ENCODE measurements at places on chromosomes 11 and 22.

GRCh38 chr11:103987629-103988594 lies 48.5 kb upstream of the DDI1 start:
- no peak for DNase-seq

DNA sequence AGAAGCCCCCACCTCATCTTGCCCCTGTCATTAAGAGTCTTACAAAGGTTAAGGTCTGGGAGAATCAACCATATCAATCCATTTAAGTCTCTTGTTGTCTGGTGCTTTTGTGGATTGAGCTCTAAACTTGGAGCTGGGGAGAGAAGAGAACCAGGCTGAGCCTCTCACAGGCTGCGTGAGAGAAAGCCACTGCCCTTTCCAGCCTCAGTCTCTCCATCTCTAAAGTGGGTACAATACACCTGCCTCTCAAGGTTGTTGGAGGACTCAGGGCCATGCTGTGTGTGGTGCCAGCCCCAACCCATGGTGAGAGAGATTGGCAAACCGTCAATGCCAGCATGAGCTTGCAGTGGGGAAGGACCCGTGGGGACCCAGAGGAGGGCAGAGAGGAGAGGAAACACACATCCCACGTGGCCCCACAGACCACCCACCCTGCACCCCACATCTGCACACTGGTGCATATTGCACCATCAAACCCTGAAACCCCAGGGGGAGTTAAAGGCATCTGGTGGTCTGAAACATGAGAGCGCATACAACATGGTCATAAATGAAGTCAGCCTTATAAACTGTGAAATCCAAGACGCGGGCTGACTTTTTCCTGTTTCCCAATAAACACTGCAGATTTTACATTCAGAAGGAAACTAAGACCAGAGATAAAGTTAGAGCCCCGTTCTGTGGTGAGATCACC lies 27.5 kb upstream of the FBLN1 start:
- no peak for DNase-seq

DNA sequence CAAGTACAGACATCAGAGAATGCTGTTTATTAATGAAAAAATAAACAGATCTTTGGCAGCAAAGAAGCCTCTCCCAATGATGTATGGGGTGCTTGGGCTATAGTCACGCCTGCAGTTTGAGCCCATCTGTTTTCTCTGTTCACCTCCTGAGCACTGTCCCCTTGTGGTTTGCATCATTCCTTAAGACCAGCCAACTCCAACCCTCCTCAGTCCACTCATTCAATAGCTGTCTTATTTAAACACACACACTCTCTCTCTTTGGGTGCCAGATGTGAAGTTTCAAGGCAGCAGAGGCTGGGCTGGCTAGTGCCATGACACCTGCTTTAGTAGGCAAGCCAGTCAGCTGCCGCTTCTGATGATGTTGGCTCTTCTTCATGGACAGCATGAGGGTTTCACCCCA lies 58.1 kb downstream of the POLD3 start:
- no peak for DNase-seq

DNA sequence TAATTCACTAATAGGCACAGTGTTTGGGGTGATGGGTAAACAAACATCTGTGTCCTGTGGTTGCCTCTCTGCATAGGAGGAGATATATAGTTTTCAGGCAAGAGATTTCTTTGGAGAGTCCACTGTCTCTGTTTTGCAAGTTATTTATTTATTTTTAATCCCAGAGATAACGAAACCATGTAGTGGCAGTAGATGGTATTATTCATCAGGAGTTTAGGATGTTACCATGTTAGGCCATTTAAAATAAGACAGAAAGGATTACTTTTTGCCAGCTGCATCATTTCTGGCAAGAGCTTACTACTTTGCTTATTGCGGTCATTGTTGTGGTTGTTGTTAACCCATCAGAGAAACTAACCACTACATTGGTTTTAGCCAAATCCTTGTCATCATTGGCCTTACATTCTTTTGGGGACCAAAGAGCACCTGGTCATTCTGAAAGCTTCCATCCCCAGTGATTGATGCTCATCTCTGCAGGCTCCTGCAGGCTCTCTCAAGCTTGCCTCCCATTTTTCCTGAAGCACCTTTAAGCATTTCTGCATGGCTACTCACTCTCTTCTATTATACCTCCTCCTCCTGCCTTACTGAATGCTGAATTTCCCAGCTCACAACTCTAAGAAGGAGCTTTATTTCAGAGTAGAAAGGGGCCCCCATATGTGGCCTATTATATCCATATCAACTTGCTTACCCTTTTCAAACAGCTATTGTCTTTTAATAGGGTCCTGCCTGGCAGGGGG lies 84.4 kb downstream of the CSTPP1 start:
- DNase-seq, result no peak

DNA sequence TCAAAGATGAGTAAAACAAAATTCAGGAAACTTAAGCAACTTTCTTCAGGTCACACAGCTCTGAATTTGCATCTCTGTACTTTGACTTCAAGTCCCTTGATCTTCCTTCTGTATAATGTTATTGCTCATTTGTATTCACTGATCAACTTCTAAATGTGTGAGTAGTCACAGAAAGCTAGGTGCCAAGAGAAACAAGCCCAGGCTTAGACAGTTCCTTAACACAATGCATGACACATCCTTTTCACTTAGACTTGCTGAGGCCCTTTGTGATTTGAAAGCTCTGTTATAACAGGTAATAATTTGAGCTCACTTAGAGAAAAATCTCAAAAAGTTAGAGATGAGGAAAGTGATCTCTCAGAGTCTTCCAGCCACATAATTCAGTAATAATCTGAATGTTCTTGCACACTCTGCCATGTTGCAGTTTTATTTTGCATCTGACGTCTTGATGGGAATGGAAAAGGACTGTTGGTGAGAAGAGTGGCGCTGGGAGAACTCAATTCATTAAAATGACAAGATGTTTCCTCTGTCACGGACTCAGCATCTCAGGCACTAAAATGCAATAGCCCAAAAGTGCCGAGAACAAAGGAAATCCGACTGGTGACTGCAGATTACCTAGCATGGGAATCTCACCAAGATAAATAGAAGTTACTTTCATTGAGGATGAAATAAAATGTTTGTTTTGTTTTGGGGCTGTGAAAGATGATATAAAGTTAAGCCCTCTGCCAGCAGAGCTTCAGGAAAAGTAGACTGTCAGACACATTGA lies 665.3 kb downstream of the OPCML start:
- DNase-seq, result no peak
